ENCODE measurements at places on chromosomes 7 and 10.

DNA sequence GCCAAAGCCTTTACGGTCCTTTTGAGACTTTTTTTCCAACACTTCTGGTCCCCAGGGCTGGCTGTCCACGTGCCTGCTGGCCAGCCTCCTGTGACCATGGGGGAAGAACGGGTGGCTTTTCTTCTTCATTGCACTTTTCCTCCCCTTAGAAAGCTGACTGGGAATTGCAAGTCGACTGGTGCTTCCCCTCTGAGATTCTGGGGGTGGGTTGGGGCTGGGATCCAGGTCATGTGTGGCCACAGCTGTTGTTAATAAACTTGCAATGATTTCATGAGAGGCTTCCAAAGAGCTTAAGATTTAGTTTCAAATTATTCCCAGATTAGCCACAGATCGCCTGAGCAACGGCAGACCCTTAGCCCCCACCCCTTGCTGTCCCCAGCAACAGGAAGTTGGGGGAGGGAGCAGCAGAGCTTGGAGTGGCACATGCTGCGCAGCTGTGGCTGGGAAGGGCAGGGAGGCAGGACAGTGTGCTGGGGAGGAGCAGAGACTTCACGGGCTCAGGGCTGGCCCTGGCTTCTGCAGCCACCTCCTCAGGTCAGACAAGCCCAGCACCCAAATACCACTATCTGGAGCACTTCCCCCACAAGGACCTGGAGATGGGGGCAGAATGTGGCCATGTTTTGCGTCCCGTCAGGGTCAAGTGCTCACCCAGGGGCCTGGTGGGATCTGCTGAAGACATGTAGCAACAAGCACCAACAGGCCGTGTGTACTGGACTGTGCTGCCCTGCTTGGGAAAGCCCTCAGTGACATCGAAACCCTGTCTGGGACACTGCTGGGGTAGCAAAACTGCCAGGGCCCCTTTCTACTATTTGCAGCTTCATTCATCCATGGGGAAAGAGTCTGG lies 147.1 kb downstream of the RNF216 start:
- no peak for DNase-seq

- no peak for DNase-seq
Observed at GRCh38 chr7:110888641-110889040, 202.3 kb upstream of the LRRN3 start.

DNA sequence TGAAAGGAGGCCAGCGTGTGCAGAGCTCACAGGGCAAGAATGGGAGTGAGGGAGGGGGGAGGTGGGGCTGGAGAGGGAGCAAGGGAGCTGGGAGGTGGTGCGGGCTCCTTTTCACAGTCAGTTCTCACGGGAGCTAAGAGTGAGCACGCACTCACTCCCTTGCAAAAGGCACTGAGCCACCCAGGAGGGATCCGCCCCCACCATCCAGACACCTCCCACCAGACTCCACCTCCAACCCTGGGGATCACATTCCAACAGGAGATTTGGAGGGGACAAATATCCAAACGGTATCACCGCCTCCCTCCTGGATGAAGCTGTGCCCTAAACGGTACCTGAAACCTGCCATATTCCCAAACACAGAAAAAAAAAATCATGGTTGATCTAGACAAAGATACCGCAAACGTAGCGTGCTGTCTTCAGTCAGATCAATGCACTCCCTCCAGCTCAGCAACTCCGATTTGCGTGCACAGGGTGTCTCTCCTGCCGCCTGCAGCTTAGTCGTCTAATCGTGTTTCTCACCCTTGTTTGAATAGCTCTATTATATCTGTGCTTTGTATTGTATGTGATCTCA lies 20.3 kb upstream of the PRKAG2 start:
- no peak for DNase-seq

DNA sequence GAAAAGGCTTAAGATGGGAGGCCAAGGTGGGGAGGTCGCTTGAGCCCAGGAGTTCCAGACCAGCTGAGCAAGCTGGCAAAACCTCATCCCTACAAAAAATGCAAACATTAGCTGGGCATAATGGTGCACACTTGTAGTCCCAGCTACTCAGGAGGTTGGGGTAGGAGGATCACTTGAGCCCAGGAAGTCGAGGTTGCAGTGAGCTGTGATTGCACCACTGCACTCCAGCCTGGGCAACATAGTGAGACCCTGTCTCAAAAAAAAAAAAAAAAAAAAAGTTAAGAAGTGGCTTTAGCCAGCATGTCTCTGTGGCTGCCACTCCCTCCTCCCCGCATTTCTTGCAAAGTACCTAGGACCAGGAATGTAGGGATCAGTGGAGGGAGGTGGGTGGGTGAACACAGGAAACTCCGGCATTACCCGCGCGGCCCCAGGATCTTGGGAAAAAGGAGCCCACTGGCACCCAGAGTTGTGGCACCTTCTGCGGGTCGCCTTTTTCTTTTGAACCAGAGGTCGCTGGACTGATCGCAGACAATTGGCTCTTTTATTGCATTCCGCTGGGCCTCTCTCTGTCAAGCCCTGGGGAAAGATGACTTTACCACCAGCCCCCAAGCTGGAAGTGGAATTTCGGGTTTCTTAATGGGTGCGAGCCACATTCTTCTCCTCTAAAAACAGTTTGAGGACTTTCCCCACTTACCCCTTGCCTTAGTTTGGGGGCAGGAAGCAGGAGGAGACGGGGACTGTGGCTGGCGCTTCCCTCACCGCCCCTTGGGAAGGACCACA lies 3.5 kb downstream of the VGF start:
- DNase-seq: no peak

- DNase-seq: no peak
Observed at GRCh38 chr10:49260644-49261296, 38.2 kb upstream of the C10orf71 start.

DNA sequence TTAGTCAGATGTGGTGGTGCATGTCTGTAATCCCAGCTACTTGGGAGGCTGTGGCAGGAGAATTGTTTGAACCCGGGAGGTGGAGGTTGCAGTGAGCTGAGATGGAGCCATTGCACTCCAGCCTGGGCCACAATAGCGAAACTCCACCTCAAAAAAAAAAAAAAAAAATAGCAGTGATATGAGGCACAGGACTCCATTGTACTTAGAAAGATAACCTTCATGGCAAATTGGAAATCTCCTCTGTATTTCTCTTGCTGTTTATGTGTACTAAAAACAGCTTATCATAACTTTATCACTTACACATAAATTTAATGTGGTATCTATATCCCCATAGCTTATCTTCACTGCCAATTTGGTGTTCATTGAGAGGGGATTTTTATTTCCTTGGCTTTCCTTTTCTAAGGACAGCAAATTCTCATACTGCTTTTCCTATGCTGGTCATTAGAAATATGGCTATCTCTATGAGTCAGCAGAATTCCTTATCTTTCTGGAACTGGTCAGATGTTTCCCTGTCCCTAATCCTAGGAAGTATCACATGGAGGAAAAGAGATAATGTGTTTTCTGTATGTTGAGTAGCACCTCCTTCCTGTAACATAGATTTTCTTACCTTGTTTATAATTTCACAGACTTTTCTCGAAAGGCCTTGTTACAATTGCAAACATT lies 40.6 kb upstream of the ZEB1 start:
- no peak for DNase-seq

Data from SHP77 (cell line).